ENCODE measurements at places on chromosomes 7 and 10. TPM values are rescaled to one million over a fixed set of nuclear protein-coding genes. Genes with fewer than 3 reads are reported as not detected.

DNA sequence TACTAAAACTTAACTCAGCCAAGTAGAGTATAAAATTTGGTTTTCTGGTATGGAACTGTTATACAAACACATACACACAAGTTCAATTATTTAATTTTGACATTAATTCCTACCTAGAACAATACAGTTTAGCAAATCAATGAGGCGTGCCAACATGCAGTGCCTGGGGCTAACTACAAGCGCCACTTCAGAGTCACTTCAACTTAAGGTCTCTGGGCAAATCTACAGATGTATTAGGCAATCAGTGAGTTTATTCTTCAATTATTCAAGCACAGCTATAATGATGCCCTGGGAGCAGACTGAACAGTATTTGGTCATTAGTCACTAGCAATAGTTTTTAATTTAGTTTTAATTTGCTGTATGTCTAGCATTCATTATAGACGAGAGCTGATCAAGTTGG is 51.6 kb downstream of the HIBADH start:
- DNase-seq, result no peak

DNA sequence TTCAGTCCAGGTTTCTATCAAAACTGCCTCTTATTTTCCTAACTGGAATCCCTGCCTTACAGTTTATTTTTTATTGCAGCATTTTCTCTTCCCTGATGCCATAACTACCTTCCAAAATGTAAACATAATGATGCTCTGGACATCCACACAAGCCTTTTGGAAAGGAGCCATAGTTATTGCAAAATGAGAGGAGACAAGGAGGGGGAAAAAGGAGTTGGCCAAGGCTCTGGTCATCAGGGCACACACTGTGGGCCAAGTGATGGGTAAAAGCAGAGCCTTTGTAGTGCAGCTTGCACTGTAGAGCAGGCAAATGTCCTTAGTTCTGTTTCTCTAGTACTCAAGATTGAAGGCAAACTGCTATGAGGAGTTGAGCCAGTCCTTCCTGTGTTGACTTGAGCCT is 289.3 kb upstream of the MTPN start:
- no peak for DNase-seq

DNA sequence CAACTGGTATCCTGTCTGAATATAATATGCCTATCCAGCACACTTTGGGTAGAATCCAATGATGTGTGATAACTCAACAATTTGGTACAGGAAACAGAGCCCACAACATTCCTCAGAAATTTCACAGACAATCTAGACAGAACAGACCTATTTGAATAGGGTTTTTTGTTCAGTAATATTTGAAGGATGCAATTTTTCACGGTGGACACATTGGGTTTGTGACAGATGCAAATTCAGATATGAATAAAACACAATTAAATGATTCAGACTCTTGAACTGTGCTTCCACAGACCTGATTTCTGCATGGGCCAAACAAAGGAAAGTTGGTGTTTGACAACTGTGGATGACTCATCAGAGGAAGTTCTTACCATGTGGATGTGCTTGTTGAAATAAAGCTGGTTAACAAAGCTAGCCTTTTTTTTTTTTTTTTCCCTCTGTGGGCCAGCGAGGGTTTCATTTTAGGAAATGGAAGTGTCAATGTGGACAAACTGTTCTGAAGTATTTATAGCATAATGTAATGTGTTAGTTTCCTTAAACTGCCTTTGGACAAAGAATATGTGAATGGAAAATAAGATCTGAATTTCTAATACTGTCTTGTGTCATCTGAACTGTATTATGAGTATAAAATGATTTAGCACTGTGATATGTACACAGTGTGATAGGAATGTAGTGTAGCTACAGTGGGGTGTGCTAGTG is 43.2 kb upstream of the FAM133B start:
- peak; percentile 93 for DNase-seq

DNA sequence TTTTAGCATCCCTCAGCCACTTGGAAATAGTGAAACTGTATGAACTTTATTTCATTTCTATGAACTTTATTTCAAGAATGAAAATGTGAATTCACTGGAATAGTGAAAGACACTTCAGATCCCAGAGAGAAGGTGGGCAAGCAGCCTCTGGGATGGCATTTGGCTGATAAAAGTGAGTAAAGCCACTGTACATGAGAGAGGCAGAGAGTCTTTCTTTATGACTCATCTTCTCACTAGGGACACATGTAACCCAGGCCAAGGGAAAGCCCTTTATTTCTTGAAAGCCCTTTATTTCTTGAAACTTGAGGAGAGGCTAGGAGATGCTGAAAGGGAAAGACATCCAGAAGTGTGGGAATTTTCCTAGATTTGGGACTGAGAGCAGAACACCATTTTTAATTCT is 148.9 kb upstream of the SMIM30 start:
- DNase-seq, result no peak

GJC3 gene
- 0.53 TPM for total RNA-seq
